ENCODE measurements at places on chromosomes 13 and 19.

- peak; percentile 31 for DNase-seq
These were observed 95.4 kb downstream of the CYSLTR2 start for GRCh38 chr13:48749144-48749543.

DNA sequence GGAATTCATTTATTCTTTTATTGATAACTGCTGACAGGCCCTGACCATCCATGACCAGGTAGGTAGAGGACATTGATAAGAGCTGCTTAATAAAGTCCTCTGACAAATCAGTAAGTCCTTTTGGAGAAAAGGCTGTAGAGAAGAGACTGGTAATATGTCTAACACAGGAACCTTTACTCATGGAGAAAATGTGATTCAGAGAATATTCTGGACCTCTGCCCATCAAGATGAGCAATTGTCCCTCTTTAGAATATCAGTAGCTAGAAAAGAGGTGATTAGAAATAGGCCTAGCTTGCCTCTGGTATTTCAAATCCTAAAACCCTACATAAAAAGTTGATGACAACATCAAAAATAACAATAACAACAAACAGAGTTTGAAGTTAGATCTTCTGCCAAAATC is 642.3 kb downstream of the TBC1D4 start:
- no peak for DNase-seq

- DNase-seq: peak; percentile 61
These were observed 68.4 kb upstream of the TM9SF2 start for GRCh38 chr13:99432609-99433542.

GRCh38 chr19:51127032-51127431 is 2.3 kb downstream of the SIGLEC9 start:
- no peak for DNase-seq

- DNase-seq: no peak
These were observed 18.6 kb upstream of the CYP2S1 start for GRCh38 chr19:41174297-41174928.

- no peak for DNase-seq
These were observed 500.8 kb downstream of the SLITRK6 start for GRCh38 chr13:85298387-85298924.

GRCh38 chr13:78133511-78133910 is 214.9 kb upstream of the EDNRB start:
- DNase-seq: no peak

GRCh38 chr19:17266589-17266974 is 661 bp upstream of the BABAM1 start:
- no peak for DNase-seq

- no peak for DNase-seq
These were observed 367 bp downstream of the NDUFS7 start for GRCh38 chr19:1384085-1384462.

DNA sequence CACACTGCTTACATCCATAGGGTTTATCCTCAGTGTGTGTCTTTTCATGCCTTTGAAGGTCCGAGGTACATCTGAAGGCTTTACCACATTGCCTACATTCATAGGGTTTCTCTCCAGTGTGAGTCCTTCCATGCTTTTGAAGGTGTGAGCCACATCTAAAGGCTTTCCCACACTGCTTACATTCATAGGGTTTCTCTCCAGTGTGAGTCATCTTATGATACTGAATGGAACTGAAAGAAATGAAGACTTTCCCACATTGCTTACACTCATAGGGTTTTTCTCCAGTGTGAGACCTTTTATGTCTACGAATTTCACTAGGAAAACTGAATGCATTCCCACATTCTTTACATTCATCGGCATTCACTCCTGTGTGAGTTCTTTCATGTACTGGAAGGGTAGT is 7.1 kb downstream of the ZNF20 start:
- no peak for DNase-seq

GRCh38 chr13:29489650-29490560 is 105.6 kb downstream of the SLC7A1 start:
- no peak for DNase-seq

DNA sequence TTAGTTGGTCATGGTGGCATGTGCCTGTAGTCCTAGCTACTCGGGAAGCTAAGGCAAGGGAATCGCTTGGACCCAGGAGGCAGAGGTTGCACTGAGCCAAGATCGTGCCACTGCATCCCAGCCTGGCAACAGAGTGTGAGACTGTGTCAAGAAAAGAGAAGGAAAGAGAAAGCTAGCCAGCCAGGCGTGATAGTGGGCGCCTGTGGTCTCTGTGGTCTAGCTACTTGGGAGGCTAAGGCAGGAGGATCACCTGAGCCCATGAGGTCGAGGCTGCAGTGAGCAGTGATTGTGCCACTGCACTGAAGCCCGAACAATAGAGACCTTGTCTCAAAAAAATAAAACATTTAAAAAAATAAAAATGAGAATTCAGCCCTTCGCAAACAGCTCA is 33.3 kb downstream of the TIMM13 start:
- no peak for DNase-seq

- DNase-seq: peak; percentile 15
These were observed 958 bp upstream of the OBI1 start for GRCh38 chr13:78659732-78660494.

DNA sequence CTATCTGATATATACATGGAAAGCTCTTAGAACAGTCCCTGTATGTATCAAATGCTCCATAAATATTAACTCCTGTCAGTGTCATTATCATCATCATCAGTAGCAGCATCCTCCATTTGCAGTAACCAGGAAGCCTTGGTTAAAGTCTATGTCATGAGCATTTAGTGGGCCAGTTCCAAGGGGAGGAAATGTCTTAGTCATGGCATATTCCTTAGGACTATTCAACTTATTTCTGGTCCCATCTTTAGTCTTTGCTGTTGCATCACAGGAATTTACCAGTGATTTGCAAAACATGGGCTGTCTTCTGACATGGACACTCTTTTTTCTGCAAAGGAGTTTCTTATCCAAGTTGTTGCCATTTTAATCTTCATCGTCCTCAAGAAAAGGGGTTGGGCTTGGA is 98.4 kb downstream of the WDFY2 start:
- DNase-seq: no peak

GRCh38 chr13:35702316-35702715 is 225.8 kb upstream of the MAB21L1 start:
- no peak for DNase-seq

- DNase-seq: peak; percentile 85
These were observed 26.4 kb upstream of the TPT1 start for GRCh38 chr13:45367358-45367757.

GRCh38 chr19:5851302-5851701 is at the start of gene FUT3:
Gene FUT3 (minus strand): TSS chr19:5851449.
- DNase-seq: no peak

All from astrocyte of the hippocampus (primary cell).